T-cell (primary cell): ENCODE measurements at places on chromosomes 16 and 17. TPM values are rescaled to one million over a fixed set of nuclear protein-coding genes. Genes with fewer than 3 reads are reported as not detected.

DNA sequence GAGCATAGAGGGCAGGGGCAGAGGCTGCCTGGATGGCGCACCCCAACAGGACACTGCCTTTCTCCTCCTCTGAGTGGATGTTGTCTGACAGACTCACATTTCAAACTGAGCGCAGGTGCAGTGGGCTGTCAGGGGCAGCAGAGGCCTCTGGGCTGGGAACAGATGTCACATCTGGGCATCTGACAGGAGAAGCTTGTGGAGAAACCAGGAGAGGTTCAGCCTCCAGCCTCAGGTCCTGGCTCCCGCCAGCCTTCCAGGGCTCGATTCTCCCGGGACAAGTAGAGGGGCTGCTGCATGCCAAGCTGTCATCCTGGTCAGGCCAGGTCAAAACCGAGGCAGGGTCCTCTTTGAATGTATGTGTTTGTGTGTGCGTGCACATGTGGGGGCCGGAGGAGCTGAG is 67.7 kb upstream of the SDK2 start:
- no peaks in the 10 kb centered on the region for H3K27me3 ChIP-seq
- no peak overlapping the region for H3K4me3 ChIP-seq
- H3K4me1 ChIP-seq, result no peaks in the 10 kb centered on the region

GRCh38 chr16:5188318-5188988 is 90.9 kb upstream of the EEF2KMT start:
- H3K27ac ChIP-seq, result no peak overlapping the region
- H3K4me1 ChIP-seq, result no peaks in the 10 kb centered on the region
- H3K27me3 ChIP-seq, result no peaks in the 10 kb centered on the region
- H3K4me3 ChIP-seq, result no peak overlapping the region
- H3K36me3 ChIP-seq, result no peaks in the 10 kb centered on the region

GRCh38 chr16:8512941-8513624 is 77.2 kb downstream of the TMEM114 start:
- no peaks in the 10 kb centered on the region for H3K36me3 ChIP-seq
- no peak overlapping the region for H3K4me3 ChIP-seq
- DNase-seq, result no peak
- no peaks in the 10 kb centered on the region for H3K4me1 ChIP-seq
- no peak overlapping the region for H3K27ac ChIP-seq
- H3K27me3 ChIP-seq, result peaks cover 5% of the 10 kb centered on the region

DNA sequence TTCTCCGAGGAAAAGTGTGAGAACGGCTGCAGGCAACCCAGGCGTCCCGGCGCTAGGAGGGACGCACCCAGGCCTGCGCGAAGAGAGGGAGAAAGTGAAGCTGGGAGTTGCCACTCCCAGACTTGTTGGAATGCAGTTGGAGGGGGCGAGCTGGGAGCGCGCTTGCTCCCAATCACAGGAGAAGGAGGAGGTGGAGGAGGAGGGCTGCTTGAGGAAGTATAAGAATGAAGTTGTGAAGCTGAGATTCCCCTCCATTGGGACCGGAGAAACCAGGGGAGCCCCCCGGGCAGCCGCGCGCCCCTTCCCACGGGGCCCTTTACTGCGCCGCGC is at the start of gene ERBB2:
Gene ERBB2, plus strand, starts transcription at position 247 of the 330 bp plus-strand sequence. CDS start 175 bp downstream, outside the sequence.
- H3K4me3 ChIP-seq, result no peak within 1 kb of the TSS
- no peak for DNase-seq
- peaks cover 2% of the 10 kb centered on the region for H3K36me3 ChIP-seq
- H3K4me1 ChIP-seq, result no peaks in the 10 kb centered on the region
- peaks cover 4% of the 10 kb centered on the region for H3K27me3 ChIP-seq

DNA sequence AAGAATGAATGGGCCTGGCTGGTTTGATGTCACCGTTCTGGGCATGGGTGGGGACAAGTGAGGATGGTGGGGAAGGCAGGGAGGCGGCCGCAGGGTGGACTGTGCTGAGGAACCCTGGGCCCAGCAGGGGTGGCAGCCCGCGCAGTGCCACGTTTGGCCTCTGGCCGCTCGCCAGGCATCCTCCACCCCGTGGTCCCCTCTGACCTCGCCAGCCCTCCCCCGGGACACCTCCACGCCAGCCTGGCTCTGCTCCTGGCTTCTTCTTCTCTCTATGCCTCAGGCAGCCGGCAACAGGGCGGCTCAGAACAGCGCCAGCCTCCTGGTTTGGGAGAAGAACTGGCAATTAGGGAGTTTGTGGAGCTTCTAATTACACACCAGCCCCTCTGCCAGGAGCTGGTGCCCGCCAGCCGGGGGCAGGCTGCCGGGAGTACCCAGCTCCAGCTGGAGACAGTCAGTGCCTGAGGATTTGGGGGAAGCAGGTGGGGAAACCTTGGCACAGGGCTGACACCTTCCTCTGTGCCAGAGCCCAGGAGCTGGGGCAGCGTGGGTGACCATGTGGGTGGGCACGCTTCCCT is 6.5 kb upstream of the SERPINF1 start:
- no peak for DNase-seq
- peaks cover 8% of the 10 kb centered on the region for H3K4me1 ChIP-seq
- H3K36me3 ChIP-seq, result no peaks in the 10 kb centered on the region
- H3K27me3 ChIP-seq, result no peaks in the 10 kb centered on the region

GRCh38 chr17:39716073-39716818 is 14.1 kb downstream of the MIEN1 start:
- no peak overlapping the region for H3K4me3 ChIP-seq
- H3K27me3 ChIP-seq, result no peaks in the 10 kb centered on the region
- no peaks in the 10 kb centered on the region for H3K36me3 ChIP-seq
- DNase-seq, result no peak
- H3K4me1 ChIP-seq, result no peaks in the 10 kb centered on the region

GRCh38 chr16:26697807-26698206 is 368.9 kb upstream of the C16orf82 start:
- no peaks in the 10 kb centered on the region for H3K4me1 ChIP-seq
- H3K27ac ChIP-seq, result no peak overlapping the region
- H3K27me3 ChIP-seq, result peaks cover 14% of the 10 kb centered on the region
- no peak for DNase-seq
- H3K4me3 ChIP-seq, result no peak overlapping the region

DNA sequence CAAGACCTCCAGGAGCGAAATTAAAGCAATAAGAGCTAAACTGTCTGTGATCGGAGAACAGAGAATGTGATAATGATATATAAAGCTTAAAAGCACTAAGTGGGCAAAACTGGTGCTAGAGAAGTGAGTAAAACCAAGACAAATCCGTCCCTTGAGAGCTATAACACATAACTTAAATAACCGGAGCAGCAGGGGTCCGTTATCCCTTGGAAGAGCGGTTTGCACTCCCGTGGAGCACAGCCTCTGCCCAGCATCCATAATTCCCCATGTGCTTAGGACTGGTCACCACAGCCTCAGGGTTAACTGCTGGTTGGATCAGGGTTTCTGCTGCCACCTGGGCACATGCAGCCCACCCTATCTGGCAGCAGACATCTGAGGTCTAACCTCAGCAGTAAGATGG is 489.0 kb downstream of the NPIPA7 start:
- no peak for DNase-seq
- H3K36me3 ChIP-seq, result no peaks in the 10 kb centered on the region
- H3K27ac ChIP-seq, result no peak overlapping the region
- no peaks in the 10 kb centered on the region for H3K4me1 ChIP-seq
- H3K4me3 ChIP-seq, result no peak overlapping the region

GRCh38 chr17:34173241-34173640 is 81.8 kb upstream of the CCL2 start:
- H3K36me3 ChIP-seq, result no peaks in the 10 kb centered on the region
- H3K27me3 ChIP-seq, result no peaks in the 10 kb centered on the region
- H3K4me1 ChIP-seq, result no peaks in the 10 kb centered on the region
- no peak overlapping the region for H3K4me3 ChIP-seq
- H3K27ac ChIP-seq, result no peak overlapping the region
- no peak for DNase-seq

DNA sequence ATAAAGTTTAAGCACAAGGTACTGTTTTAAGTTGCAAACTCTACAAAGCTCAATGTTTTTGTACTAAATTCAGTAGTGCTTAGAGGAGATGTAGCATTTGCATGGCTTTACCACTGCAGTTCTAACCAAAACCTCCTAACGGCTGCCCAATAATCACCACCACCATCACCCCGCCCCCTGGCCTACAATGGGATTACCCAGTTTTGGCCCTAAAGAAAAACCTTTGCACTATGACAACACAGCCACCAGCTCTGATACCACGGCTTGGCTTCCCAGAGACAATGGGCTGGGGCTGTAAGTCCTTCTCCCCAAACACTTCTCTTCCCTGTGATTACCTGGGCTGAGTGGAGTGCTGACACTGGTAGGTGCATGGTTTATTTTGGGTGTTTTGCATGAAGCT is 58.4 kb upstream of the MTMR4 start:
- no peaks in the 10 kb centered on the region for H3K27me3 ChIP-seq
- H3K27ac ChIP-seq, result no peak overlapping the region
- H3K4me3 ChIP-seq, result no peak overlapping the region

GRCh38 chr17:5510771-5511170 is 24.4 kb downstream of the MIS12 start:
- H3K27ac ChIP-seq, result no peak overlapping the region
- H3K27me3 ChIP-seq, result no peaks in the 10 kb centered on the region
- H3K4me3 ChIP-seq, result no peak overlapping the region

DNA sequence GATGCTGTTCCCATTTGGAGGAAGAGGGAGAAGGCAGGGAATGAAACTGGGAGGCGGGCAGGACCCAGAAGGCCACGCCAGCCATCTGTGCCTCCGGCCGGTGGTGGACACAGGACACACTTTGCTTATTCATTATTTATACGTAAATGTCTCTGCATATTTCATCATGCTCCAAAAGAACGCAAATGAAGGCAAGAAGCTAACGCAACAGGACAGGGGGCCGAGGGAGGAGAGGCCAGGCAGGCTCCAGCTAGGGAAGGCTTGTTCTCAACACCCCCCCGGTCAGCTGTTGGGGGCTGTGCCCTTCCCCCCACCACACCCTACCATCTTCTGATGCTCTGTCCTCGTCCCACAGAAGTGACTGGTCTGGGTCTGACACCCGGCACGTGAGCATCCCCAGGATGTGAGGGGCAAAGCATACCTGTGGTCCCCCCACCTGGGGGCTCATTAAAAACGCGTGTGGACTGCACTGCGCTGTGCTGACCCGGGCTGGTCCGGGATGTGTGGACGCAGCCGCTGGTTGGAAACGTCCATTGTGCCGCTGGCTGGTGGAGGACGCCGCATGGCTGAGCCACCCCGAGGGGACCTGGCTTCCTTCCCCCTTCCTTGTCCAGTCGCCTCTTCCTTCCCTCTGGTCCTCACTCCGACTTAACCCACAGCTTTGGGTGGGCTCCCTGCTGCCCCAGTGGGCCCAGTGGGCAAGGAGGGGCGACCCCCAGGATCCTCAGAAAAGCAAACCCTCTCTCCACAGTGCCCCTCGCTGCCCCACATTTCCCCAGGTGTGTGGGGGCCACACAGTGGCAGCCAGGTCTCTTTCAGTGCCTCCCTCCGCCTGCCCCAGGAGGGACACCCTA is 46.4 kb upstream of the ENPP7 start:
- DNase-seq, result no peak
- no peak overlapping the region for H3K4me3 ChIP-seq
- H3K36me3 ChIP-seq, result no peaks in the 10 kb centered on the region
- no peaks in the 10 kb centered on the region for H3K4me1 ChIP-seq

- H3K36me3 ChIP-seq, result no peaks in the 10 kb centered on the region
- H3K27ac ChIP-seq, result no peak overlapping the region
- DNase-seq, result no peak
- H3K4me1 ChIP-seq, result no peaks in the 10 kb centered on the region
- H3K4me3 ChIP-seq, result no peak overlapping the region
- H3K27me3 ChIP-seq, result peaks cover 24% of the 10 kb centered on the region
Measured at GRCh38 chr16:2799205-2799858, 1.1 kb downstream of the PRSS41 start.

The GPRC5B gene
- 1.4 TPM for total RNA-seq

The KRTAP4-5 gene
- total RNA-seq, result not detected
